Activated T-cell treated with anti-CD3 and anti-CD28 coated beads for 48 hours (primary cell): ENCODE measurements at places on chromosomes 3 and 15.

DNA sequence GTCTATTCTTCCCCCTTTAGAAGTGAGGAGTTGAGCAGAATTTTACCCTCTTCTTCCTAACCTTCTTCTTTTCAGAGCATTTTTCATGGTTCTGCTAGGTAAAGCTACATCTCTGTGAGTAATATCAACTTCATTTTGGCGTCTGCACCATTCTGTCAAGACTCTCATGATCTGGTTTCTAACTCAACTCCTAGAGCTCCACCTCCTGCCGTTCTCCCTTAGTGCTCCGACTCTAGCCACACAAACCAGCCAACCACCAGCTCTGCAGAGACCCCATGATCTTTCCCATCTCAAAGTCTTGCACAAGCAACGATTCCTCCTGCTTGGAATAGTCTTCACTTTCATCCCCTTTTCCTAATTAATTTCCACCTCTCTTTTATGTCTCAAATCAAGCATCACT lies 193.9 kb upstream of the TMC3 start:
- DNase-seq, result no peak

DNA sequence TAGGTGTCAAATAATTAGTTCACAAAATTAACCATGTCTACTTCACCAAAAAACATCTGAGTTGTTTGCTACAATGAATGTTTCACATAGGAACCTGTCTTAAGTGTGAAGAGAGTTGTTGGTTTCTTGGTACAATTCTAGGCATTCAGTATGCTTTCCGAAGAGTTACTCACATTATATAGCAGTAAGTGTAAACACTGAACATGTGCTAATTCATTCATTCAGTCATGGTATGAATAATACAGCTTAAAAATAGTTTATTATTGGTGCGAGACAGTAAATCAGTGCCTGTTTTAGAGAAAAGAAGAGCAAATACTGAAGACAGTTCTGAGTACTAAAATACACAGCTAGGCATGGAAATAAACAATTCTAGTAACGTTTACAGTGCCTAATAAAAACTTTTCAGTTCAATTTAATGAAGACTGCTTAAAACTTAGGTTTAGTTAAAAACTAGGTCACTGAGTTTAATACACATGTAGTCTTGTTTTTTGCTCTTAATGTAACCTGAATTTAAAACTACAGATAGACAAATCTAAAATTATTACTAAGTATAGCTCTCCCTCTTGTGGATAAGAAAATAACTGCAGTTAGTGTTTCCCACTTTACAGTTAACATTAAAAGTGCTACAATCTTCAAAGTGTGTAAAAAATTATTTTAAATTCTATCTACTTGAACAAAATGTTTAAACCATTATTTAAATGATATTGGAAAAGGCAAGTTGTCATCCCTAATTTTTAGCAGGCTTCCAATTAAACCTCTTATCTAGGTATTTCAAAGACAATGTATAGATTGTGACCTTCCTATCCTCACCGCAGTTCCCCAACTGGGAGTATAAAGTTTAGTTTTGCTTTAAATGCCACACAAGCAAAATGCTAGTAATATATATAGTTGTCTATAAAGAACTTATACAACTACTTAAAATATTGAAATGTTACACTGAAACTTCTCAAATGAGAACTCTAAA lies 20.1 kb upstream of the ZCWPW2 start:
- no peak for DNase-seq

DNA sequence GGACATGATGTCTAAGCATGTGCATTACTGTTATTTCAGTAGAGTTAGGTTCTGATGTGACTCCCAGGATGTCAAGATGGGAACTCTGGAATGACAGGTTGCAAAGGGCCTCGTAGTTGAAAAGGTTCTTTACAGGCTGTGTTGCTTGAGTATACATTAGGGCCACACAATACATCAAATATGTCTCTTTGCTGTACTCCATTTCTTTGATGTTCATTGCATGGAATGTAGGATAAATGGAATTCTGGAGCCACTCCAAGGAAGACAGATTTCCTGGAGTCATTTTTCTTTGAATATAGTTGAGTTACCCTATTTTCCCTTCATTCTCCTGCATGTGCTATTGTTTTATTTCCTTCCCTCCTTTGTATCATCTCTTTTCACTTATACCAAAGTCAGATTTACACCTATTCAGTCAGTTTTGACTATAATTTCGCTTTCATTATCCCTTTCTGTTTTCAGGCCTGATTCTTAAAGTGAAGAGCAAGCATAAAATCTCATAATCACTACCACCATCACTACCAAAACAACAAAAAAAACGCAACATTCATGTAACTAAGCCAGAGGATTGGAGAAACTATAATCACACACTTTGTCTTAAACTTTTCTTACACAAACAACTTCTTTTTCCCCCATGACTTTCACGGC lies 61.2 kb upstream of the PTX3 start:
- no peak for DNase-seq

DNA sequence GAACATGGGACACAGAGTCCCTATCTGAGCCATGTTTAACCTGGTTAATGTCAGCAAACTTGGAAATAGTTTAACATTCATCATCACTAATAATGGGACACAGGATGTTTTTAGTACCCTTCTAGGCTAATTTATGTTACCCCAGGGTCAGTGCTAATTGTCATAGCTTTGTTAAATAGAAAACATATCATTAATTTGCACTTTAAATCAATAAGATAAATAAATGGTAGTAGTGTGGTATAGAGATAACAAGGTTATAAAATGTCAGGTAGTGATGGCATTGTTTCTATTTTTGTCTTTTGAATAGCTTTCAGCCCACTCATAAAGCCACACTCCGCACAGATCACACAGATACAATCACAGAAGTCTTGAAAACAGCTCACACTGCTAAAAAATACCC lies 534.9 kb downstream of the MECOM start:
- no peak for DNase-seq

DNA sequence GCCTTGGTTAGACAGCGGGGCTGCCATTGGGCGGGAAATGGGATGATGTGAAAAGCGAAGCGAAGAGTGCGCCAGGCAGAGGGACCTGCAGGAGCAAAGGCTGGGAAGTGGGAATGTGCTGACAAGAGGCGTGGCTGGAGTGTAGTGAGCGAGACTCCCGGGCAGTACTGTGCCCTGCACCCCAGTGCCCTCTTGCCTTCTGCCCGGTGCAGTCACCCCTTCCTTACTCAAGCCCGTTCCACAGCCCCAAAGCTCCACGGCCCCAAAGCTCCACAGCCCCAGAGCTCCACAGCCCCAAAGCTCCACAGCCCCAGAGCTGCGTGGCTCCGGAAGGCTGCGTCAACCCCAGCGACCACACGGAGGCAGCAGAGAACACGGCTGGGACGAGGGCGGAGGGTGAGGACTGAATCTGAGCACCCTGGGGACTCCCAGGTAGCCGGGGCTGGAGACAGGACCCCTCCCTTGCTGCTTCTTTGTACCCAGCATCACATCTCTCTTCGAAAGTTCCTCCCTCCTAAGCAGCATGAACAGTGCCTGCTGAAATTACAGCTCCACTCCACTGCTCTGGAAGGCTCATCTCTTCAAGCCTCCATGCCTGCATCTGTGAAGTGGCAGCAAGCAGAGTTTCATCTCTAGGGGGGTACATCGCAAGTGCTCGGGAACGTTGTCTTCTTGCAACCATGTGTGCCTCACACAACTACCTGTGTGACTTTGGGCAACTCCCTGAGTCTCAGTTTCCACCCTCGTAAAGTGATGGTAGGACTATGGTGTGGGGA lies 108.9 kb downstream of the FBLN2 start:
- peak; percentile 62 for DNase-seq

- no peak for DNase-seq
Measured at GRCh38 chr3:4751029-4751501, 228.2 kb upstream of the BHLHE40 start.

GRCh38 chr3:58157700-58158099 lies 53.1 kb downstream of the DNASE1L3 start:
- DNase-seq, result no peak

GRCh38 chr3:20154928-20155327 lies 31.1 kb downstream of the SGO1 start:
- DNase-seq, result no peak

DNA sequence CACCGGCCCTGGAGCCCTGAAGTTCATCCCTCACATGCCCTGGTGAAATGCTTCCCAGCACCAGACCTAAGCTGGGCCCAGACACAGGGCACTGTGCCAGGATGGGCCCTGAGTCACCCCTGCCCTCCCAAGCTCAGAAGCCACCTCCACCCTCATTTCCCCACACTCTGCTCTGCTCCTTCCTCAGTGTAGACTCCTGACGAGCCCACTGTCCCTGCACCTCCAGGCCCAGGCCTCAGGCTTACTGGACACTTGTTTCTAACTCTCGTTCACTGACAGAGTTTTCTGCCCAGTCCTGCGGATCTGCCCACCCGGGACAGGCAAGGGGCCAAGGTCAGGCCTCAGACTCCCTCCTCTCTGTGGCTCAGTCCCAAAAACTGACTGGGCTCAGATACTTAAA lies 112.6 kb upstream of the RNF7 start:
- DNase-seq, result no peak

DNA sequence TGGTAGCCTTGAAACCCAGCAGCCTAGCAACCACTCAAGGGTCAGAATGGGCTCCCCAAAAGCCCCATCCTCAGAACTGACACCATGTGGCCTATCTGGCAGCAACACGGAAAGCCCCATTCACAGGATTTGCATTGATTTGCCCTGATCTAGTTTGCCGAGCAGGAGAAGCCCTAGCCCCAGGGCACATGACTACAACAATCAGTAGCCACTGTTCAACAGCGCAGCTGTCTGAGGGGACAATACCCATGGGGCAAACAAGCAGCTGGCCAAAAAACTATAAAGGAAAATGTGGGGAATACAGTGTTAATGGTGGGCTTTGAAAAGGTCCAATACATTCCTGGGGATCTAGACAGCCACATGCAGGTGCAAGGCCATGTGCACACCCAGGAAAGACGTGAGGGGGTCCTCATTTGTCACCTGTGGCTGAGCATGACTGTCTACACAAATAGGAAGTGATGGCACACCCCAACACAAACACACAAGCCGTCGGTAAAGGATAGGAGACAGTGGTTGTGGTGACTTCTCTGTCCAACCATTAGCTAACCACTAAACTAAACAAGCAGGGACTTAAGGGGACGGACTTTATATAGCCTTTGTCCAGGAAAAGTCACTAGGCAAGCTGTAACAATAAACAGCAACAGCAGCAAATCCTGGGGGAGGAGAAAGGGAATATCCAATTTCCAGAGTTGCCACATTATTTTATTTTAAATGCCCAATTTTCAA lies 113.7 kb downstream of the LRIG1 start:
- DNase-seq, result no peak

DNA sequence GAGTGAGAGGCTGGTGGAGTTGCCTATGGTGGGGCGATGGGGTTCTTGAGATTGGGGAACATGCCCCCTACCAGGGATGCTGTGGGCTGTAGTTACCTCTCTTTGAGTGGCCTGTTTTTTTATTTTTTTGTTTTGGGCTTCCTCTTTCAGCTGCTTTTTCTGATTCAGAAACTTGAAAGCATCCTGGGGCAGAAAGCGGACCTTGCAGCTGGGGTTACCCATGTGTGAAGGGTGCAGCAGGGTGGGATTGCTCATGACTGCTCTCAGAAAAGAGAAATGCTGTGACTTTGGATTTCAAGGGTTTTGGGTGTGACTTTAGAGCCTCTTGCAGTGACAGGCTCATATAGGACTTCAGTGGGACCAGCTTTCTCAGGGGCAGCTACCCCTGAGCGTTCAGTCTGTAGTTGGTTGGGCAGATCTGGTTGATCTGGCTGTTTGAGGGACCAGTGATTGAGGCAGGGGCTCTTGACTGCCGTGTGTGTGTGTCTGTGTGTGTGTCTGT lies 1.8 kb downstream of the LIMD1 start:
- no peak for DNase-seq

DNA sequence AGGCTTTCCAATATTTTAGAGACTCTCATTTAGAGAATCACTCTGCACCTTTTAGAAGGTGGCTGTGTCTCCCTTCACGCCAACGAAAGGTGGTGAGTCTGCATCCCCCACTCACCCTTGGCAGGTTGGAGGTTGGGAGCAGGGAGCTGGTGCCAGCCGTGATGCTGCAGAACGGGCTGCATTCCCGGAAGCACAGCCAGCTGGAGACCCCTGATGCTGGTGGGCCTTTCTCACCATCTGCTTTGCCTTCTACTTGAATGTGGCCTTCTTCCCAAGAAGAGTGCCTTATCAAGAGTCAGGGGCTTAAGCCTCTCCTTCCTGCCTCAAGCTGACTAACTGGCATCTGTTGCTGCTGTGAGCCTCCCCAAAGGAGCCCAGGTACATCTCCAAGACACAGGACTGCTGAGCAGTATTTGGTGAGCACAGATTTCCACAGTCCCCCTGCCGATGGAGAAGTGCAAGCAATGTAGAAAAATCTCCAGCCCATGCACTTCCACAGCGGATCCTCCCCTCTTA lies 17.7 kb upstream of the HEG1 start:
- DNase-seq, result no peak

DNA sequence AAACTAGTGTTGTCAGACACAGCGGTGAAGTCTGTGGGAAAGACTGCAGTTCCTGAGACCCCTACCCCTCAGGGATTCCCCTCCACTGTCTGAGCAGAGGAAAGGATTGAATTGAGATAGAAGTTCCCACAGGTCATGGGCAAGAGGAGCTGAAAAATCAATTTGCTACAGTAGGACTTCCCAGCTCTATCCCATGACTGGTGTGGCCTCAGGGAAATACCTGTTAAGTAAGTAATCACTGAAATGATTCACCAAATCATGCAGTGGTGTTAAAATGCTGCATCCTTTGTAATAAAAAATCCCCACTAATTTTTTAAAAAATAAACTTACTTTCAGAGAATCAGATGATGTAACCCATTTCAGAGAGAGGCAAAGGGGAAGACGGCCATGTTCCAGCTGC lies 45.0 kb upstream of the SPRED1 start:
- no peak for DNase-seq

DNA sequence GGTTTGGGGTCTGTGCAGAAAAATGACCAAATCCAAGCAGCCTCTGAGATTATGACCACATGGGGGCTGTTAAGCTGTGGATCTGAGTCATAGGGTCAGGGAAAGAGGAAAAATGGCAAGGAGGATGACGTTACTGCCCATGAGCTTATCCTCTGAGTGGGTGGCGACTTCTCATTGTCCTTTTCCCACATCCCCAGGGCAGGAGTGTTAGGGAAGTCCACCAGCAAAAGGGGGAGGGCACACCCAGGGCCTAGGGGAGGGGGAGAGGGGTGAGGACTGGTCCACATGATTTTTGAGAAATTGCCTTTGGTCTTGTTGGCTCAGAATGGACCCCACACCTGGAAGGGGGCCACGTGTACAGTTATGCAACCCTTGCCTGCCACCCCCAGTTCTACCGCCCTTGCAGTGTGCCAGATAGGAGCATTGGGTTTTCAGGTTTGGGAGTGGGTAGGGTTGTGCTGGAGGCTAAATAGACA lies 2.6 kb downstream of the CD276 start:
- no peak for DNase-seq

GRCh38 chr15:76178296-76179000 lies 118.7 kb downstream of the TMEM266 start:
- DNase-seq, result no peak
